NCI-H2227 treated with DMSO at 0.1 percent for 48 hours (cell line): ENCODE measurements at places on chromosomes 11 and 22.

GRCh38 chr11:45899448-45900174, 7.5 kb downstream of the FREY1 start:
- DNase-seq, result peak; percentile 81

DNA sequence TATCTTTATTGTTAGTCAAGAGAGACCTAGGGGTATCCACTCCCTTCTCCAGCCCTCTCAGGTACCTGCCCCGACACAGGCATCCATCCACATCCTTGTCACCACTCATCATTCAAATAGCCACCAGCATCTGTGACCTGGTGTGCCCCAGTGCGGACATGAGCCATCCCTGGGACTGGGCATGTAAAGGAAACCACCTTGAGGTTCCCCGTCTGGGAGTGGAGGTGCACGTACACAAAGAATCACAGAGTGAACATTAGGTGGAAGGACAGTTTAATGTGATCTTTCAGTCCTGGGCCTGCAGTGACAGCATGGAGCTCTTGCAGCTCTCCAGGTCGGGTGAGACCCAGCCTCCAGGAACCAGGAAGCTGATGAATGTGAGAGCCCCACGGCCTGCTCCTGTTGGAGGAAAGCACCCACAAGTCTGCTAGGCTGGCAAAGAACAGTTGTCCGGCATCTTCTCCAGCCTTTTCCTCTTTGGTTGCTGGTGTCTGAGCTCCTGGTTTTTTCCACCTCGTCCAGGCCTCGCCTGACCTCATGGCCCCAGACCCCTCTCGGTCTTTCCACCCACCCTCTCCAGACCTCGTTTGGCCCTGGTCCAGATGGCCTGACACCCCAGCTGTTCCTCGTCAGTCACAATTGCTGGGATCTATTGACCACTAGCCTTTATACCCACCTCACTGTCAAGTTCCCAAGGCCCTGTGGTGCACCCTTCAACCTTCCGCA, 16.5 kb downstream of the PSMD13 start:
- no peak for DNase-seq

DNA sequence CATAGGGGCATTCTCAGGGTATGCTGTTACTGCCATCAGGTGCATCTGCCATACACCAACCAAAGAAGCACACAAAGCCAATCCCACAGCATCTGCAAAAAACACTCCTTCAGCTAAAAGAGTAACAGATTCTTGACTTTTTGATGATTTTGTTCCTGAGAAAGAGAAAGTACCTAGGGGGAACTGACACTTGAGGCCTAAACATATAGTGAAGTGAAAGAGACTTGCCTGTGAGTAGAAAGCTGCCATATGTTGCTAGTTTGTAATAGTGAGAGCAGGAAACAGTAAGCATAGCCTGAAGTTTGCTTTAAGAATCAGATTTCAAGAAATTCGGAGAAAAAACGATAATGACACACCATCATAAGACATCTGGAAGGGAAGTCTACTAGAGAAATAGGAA, 97.9 kb upstream of the CTSC start:
- no peak for DNase-seq

GRCh38 chr22:20805972-20806471, 32.1 kb downstream of the SERPIND1 start:
- no peak for DNase-seq

- no peak for DNase-seq
Observed at GRCh38 chr11:107605061-107606006, 14.4 kb downstream of the ELMOD1 start.

GRCh38 chr22:42717197-42717928, 3.3 kb downstream of the A4GALT start:
- peak; percentile 9 for DNase-seq

DNA sequence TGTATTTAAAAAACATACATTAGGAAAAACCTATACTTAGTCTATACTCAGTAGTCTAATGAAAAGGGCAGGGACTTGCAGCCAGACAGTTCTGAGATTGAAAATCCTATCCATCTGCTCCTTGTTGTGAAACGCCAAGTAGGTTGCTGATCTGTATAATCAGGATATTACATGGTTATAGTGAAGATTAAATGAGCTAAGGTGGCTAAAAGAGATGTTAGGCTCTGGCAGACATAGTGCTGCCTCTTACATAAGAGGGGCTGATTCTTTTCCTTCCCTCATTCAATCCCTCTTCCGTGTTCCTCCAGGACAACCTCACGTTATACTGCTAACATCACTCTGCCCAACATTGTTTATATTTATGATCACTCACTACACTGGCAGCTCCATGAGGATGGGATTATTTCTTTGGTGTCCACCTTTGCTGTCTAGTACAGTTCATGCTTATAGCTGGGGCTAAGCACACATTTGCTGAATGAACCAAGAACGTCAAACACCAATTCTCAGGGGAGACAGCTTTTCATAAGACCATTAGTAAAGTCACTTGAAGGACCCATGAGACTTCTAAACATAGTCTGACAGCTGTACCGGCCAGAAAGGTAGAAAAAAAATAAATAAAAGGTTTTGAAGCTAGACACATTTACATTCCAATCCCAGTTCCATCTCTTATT, 46.3 kb downstream of the GAB2 start:
- no peak for DNase-seq

DNA sequence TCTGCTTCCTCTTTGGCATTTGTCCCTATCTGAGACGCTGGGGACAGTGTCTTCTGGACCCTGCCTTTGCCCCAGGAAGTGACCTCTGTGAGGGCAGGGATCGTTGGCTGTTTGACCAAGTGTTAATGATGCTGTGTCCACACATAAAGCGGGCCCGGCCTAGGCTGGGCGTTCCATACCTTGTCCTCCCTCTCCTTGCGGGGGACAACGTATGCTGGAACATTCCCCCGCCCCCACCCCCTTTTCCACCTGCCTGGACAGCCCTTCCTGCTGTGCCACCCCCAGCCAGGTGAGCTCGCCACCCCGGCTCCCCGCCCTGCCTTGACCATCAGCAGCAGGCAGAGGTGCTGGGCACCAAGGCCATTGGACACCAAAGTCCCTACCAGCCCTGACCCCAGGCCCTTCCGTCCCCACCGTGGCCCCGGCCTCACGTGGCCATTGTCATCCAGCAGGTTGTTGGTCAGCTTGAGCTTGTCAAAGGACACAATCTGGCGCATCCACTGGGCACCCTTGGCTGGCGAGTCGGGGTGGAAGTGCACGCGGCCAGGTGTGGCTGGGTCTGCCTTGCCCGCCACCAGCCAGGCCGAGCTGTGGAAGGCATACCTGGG, 4.1 kb upstream of the NUDT8 start:
- DNase-seq, result no peak

GRCh38 chr11:56624661-56625110, 10.0 kb upstream of the OR5M1 start:
- no peak for DNase-seq

- peak; percentile 31 for DNase-seq
Observed at GRCh38 chr11:36509201-36509639, 852 bp downstream of the TRAF6 start.

- DNase-seq, result no peak
Observed at GRCh38 chr11:74009675-74010305, 905 bp upstream of the UCP3 start.

GRCh38 chr11:69878927-69879728, 59.9 kb upstream of the FGF3 start:
- no peak for DNase-seq

DNA sequence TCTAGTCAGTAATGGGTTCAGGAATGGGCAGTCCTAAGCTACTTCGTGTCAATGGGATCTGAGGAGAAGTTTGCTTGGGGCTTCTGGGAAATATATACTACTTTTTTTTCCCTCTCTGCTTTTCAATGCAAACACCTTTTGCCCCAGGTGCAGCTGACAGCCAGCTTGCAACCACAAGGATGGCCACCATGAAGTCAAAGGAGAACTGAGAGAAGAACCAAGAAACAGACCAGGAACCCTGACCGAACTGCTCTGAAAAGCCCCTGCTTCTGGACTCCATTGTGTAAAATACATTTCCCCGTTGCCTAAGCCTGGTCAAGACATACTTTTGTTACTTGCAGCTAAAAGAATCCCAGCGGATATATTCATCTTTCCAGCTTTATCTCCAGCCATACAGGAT, 20.1 kb upstream of the CD44 start:
- DNase-seq, result no peak
